ENCODE measurements at places on chromosomes 6 and 20.

GRCh38 chr6:26493258-26493657 is 6.8 kb upstream of the BTN1A1 start:
- no peak for DNase-seq

- DNase-seq, result no peak
These were observed 34.8 kb upstream of the FILIP1 start for GRCh38 chr6:75528423-75528822.

GRCh38 chr6:119493980-119494379 is 144.4 kb upstream of the MAN1A1 start:
- no peak for DNase-seq

GRCh38 chr20:50427719-50428083 is 82.5 kb upstream of the PTPN1 start:
- no peak for DNase-seq

GRCh38 chr6:331622-332521 is 39.6 kb downstream of the DUSP22 start:
- DNase-seq, result no peak

DNA sequence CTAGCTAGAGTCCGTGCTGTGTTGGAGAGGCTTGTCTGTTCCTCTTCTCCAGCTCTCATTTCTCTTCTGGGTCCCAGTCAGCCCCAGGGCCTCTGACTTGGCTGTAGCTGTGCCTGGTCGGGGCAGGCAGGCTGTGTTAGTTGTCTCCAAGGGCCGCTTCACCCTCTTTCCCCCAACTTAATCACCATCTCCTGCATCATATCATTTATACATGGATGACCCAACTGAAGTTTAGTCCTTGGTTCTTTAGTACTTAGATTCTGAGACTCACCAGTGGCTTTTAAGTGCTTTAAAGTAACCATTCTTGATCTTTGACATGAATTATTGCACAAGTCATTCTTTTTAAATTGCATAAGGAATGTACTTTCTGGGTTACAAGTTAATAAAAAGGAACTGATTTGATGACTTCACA is 127.3 kb downstream of the RTN4IP1 start:
- no peak for DNase-seq

DNA sequence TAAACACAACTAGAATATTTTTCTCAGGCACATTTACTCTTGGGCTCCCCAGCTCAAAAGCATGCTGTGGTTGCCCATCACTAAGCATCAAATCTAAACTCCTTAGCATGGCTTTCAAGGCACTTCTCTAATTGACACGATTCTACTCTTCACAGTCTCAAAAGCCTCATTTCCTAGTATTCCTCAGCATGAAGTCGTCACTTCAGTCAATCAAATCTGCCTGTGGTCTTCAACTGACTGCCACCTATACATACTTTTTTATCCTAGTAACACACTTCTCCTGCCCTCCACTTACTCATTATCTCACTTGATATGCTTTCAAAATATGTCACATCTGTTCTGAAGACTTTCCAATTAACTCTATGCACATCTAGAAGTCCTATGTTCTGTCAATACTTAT is 110.3 kb downstream of the TBC1D32 start:
- DNase-seq, result no peak

GRCh38 chr20:13046409-13046808 is 37.6 kb downstream of the SPTLC3 start:
- no peak for DNase-seq

- DNase-seq, result no peak
These were observed 921.8 kb upstream of the GJE1 start for GRCh38 chr6:141210901-141211300.

- DNase-seq, result no peak
These were observed 84.0 kb downstream of the RPS12 start for GRCh38 chr6:132898376-132898775.

- no peak for DNase-seq
These were observed 6.4 kb downstream of the CASS4 start for GRCh38 chr20:56418385-56418861.

- no peak for DNase-seq
These were observed 28.5 kb upstream of the SMOC2 start for GRCh38 chr6:168412456-168412855.

DNA sequence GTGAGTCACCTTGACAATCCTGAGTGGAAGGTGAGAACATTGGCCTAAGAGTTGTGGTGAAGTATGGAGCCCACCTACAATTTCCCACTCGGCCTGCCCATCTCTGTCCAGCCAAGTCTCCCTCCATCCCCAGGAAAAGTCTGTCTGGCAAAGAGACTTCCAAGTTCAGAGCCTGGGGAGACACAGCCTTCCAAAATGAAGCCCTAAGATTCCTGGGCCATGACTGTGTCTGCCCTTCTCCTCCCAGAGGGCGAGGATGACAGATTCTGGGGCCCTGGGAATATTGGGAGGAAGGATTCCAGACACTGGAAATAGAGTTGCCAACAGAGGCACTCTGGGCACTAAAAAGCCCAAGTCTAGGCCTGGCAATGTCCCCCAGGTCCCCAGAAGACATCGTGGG is 176.8 kb downstream of the NFATC2 start:
- DNase-seq, result no peak

DNA sequence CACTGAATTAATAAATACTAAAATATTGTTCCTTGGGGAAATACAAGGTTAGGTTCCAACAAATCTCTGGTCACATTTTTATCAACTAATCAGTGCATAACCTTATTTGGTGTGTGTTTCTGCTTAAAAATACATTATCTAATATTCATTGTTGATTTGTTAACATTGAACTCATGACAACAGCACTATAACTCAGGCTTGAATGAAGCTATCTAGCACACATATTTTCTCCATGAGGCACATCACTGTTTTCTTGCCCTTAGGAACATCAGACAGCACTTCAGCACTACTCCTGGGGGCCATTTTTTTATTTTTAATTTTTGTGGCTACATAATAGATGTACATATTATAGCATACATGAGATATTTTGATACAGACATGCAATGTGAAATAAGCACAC is 277.2 kb upstream of the NT5E start:
- DNase-seq, result no peak

DNA sequence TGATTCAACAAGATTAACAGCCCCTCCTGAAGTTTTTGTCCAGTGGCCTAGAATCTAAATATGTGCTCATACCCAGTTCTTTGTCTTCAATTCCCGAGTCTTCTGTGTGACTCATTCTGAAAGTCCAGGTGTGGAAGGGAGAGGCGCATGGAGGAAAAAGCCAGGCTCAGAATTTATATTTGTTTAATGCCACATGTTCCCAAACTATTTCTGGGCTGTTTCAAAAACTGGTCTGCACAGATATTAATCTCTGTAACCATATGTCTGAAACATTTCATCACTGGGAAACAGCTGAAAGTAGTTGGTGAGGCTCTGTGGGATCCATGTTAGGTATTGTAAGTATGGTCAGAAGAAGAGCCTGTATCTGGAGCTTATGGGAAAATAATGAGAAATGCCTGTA is 266.0 kb downstream of the PAX1 start:
- DNase-seq, result no peak

DNA sequence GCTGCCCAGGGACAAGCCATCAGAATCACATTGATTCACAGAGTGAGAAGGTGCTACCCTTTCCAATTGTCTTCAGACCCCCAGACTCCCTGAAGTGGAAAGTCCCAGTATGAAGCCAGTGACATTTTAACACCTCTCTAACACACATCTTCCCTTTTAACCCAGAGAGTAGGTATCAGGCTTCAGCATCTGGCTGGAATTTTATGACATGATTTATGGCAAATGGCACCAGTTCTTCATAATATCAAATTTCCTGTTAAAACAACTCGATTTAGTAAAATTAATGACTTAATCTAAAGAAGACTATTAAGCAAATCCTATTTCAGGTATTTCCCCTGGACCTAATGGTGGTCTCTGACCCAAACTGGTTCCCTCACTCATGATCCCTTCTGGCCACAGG is 25.0 kb downstream of the KCNB1 start:
- no peak for DNase-seq

DNA sequence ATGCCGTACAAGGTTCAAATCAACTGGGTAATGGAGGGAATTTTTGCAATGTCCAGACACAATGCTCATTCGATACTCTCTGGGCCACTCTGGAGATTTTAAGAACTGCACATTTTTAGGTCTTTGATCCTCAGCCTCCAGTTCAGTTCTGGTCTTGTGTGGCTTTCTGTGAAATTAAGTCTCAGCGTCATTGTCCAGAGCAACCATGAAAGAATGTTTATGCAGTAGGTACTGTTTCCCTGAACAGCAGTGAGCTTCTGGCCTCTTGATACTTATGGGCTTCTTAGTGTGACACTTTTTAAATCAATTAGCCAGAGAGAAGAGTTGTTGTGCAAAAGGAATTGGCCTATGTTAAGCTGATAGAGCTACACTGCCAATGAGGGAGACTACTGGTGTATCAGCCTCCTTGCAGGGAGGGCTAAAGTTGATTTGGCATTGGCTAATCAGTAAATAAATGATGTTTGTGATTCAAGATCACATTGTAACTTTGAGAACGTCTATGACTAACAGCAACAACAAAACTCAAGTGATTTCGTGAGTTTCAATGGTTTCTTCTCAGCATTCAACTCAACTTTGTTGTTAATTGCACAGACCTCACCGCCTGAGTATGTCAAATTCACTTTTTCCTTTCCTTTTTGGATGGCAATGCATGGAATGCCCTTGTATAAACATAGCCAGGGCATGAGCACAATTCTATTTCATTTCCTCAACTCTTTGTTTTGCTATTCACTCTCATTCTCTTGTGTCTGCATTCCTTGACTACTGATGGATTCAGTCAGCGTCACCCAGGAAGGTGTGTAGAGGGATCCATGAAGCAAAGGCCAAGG is 85.1 kb downstream of the GJA1 start:
- peak; percentile 51 for DNase-seq

GRCh38 chr6:150981095-150981494 is 115.6 kb downstream of the MTHFD1L start:
- no peak for DNase-seq

DNA sequence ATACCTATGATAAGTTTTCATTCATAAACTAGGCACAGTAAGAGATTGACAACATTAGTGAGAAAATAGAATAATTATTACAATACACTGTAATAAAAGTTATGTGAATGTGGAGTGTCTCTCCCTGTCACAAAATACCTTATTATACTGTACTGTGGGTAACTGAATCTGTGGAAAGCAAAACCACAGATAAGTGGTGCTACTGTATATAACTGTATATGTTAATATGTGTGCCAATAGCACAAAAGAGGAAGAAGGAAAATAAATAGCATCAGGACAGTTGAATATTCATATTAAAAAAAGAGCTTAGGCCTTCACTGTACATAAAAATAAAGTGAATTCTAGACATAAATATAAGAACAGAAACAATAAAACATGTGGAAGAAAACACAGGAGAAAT is 243.5 kb downstream of the CDKAL1 start:
- no peak for DNase-seq
